ENCODE measurements at places on chromosomes 4 and X.

DNA sequence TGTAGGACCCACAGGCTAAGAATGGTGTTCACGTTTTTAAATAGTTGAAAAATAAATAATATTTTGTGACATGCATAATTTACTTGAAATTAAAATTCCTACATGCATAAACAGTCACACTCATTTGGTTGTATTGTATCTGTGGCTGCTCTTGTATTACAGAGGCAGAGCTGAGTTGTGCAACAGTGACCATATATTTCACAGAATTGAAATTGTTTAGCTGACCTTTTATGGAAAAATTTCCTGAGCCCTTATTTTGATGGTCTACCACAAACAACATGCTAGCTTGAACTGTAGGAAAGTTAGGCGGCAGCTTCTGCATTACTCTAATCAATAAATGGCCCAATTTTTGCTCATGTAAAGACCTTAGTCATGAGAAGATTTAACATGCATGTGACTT, 633.4 kb upstream of the AADAT start:
- no peak for DNase-seq

DNA sequence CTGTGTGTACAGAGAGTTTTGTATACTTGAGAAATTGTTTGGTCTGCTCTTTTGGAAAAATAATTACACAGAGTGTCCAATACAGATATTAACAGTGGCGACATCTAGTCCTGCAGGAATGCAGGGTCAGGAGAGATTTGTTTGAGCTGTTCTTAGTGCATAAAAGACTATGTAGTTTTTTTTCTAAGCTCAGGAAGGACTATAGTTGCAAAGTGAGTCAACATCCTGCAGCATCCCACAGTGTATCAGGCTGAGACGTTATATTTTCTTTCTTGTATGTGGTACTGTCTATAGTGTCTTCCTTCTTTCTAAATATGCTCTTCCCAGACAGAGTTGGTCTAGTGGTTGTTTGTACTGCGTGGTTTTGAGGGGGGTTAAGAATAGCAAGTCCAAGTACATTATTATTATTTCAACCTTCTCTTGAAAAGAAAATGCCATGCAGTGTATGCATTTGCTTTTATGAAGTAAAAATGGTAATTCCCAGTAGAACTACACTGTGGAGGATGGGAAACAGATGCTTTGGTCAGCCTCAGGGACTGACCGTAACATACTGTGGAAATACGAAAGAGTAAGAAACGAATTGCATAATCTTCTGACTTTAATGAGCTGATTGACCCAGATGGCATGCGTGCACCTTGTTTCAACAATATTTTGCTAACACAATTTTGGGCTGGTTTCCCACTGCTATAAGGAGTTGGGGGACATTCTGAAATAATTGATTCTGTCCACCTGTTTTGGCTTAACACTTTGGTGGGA, 67.4 kb downstream of the DMP1 start:
- DNase-seq = no peak

DNA sequence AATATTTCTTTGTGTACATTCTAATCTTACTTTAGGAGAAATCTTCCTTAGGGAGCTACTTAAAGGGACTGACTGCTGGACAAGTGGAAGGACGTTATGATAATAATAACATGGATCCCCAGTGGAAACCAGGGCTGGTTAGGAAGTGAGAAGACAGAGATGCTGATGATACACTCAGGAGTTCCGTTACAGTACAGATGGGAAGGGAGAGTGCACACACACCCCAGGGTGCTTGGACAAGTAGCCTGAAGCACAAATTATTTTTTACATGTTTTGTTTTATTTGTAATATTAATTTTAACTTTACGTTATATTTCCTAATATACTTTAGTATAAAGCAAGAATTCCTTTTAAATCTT, 84.1 kb downstream of the BMPR1B start:
- DNase-seq = no peak

DNA sequence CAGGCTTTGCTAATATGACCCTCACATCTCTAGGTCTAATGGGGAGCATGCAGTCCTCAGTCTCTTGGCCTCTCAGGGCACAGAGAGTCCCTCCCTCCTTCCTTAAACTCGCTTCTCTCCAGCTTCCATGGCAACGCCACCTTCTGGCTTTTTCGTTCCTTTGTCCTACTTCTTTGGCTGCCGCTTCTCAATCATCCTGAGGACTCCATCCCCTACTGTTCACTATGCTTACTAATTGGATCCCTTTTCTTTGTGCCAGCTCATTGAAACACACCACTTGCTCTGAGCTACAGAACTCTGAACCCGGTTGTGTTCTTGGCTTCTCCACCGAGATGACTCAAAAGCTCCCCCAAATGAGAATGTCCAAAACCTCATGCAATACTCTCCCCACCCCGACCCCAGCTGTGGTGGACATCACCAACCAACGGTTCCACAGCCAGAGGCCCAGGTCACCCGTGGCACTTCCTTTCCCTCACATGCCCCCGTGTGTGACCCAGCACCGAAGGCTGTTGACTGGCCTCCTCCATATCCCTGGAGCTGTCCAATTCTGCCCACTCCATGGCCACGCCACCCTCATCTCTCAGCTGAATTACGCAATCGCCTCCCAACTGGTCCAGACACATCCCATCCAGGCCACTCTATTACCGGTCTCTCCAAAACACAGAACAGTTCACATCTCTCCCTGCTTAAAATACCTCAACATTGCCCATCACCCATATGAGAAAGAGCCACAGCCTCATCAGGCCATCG, 34.7 kb downstream of the CRMP1 start:
- DNase-seq = no peak

DNA sequence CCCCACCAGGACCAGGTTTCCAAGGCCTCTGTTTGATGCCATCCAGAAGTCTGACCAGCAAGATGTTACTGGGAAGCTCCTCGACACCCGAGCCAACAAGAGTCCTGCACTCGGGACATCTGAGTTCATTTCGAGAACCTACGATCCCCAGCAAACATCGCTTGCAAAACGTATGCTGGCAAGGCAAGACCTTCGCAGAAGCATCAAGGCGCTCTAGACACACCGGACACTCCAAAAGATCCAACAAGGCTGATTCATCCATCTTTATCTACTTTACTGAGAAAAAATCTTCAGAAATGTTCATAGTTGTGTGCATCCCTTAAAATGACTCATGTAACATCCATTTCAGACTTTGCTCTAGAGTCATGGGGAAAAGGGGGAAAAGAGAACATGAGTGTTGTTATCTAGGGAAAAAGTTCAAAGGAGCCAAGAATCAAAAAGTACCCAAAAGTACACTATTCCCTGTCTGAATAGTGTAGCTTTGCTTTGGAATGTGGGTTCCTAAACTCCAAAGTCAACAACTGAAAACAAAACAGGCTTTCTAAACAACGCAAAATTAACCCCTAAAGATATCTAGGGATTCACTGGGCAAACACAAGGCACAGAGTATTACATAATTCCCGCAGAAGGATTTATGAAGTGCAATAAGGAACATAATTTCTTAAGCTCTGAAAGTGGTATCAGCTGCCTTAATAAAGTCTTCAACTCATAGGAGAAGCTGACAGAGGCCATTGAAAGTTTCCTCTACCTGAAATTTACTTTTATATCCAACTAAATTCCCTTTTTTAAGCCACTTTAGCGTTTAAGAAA, 1.6 kb downstream of the SH3RF1 start:
- peak; percentile 93 for DNase-seq

DNA sequence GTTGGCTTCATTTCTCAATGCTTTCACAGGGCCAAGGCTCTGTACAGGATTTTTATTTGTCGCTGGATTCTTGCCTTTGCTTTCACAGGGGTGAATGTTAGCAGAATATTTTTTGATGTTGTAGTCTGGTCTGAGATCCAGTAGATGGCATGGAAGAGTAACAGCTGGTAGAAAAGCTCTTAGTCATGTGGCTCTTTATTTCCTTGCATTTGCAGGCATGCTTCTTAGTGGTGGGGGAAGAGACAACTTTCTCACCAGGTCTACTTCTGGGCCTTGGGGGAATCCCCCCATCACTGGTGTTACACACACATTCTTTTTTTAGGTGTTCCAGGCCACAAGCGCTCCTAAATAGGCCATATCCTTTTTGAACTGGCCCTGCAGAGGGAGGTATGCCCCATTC, 58.2 kb upstream of the DKK2 start:
- peak; percentile 61 for DNase-seq

DNA sequence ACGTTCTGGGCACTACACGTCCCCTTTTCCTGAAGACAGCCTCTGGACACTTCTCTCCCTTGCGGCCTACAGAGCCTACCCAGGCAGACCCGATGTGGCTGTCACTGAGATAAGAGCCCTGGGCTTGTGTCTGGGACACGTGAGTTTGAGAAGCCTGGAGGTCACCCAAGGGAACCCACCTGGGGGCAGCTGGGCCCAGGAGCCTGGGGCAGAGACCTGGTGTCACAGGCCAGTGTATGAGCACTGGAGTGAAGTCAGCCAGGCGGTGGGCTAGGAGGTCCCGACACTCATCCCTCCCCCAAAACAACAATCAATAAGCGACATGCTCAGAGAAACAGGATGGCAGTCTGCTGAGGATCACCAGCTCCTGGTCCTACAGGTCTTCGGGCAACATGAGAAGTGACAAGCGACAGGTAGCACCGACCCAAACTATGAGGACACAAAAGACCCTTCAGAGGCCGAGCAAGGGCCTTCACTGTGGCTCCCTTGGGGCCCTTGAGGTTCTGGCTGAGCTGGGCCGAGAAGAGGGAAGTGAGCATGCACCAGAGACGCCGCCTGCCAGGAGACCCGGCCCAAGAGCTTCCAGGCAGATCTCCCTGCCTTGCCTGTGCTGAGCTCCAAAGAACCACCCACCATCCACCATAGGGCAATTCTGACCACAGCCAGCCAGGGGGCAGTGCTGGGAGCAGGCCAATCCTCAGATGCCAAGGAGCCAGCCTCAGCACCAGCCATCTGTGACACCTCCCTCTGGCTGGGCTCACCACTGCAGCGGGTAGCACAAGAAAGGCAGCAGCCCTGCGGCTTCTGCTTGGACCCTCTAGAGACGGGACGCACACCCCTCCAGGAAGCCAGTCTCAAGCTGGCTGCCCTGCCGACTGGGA, 11.0 kb upstream of the DUSP9 start:
- no peak for DNase-seq

DNA sequence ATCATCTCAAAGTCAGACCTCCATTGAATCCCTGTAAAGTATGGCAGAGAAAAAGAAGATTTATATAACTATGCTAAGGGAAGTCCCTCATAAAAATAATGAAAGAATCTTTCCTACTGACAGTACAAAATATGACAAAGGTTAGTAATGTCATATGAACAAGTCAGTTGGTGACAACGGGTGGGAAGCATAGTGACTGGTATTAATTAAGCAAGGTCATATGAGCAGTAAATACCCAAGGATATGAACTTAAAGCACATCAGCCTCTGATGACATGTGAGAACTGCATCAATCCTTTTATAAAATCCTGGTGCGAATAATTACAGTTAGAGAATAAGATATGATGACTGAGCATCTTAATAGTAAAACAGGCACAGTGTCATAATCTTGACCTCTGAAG, 364.8 kb upstream of the GALNTL6 start:
- DNase-seq = no peak

DNA sequence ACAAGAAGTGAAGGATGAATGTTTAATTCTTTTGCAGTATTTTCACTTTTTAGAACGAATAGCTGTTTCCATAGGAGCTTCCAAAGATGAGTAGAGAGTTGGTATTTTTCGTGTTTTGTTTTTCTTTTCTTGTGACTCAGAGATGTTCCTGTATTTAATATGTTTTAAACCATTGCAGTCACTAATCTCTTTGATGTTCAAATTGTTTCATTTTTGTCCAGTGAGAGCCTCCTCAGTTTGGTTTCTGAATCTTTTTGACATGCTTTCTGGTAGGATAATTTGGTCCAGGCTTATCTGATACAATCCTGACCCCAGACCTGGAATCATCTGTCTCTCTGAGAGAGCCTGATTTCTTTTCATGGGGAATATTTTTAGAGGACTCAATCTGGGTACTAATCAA, 41.6 kb downstream of the BEX3 start:
- no peak for DNase-seq

DNA sequence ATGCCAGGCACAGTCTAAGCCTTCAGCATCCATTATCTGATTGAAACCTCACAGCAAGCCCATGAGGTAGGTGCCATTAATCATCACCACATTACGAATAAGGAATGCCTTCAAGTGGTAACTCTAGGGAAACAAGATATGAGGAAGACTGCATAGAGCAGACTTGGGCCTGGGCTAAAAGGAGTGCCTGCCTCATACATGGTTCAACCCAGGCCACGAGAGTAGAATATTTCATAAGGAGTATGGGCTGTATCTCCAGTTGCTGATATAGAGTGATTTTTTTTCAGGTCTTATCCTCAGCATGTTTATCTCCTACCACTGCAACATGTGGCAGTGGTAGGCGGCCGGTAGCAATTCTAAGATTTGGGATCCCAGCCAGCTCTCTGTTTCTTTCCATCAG, 51.7 kb downstream of the ATP11C start:
- DNase-seq = peak; percentile 89

DNA sequence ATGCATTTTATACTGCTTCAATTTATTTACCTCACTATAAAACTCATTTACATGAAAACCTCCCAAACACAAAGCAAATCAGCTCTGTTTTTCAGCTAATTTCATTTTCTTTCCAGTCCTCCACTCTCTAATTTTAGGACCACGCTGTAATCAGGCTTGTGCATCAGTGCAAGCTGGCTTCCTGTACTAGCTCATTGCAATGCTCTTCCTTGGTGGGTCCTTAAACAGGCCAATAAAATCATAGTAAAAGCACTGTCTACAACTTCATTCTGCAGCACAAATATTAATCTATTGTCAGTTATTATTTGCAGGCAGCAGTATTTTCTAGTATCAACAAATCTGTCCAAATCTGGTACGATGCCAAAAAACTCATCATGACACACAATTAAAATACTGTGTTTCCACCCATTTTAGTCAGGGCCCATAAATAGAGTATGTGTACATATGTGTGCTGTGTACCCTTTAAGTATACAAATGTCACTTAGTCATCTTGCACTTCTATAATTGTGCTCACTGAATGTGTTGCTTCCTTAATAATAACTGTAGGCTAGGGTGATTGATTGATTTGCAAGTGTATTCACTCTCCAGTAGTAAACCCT, 178.2 kb upstream of the HCCS start:
- peak; percentile 35 for DNase-seq

- no peak for DNase-seq
Measured at GRCh38 chrX:75522565-75523431, at the start of gene ZDHHC15. Gene ZDHHC15 (minus strand): TSS chrX:75523037. CDS start chrX:75523024, 13 bp downstream.

All from fibroblast of the aortic adventitia (primary cell).